OCI-LY7 (cell line): ENCODE measurements at places on chromosomes 2 and 18.
A peak's percentile ranks its signal among the peaks of the same experiment; 100 is the strongest.

DNA sequence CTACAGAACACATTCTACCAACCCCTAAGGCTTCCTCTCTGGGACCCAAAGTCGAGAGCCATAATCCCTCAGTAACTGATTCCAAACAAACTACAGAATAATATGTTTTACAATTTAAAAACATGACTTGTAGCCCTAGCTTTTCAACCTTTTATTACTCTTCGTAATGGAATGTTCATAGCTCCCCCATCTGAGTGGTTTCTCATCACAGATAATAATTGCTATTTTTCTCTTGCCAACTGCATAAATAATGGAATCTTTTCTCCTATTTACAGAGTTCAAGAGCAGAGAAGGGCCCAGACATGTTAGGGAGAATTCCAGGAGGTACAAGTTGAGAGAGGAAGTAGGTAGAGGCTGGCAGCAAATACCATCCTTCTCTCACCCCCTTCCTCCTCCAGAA, 59.9 kb upstream of the CERS6 start:
- no peak for DNase-seq

DNA sequence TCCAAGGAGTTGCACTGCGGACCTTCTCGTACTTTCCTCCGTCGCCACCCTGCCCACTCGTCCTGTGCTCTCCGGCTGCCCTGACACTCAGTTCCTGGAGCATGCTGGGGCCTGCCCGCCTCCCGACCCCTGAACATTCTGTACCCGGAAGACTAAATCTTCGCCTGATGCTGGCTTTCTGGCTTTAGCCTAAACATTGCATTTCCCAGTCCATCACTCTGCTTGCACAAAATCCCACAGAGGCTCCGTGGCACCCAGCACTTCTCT, 550 bp upstream of the SFXN5 start:
- peak; percentile 42 for DNase-seq

GRCh38 chr2:239399433-239399920, 1.3 kb downstream of the HDAC4 start:
- DNase-seq, result no peak

- no peak for DNase-seq
These were observed 41.6 kb downstream of the DHRS9 start for GRCh38 chr2:169110916-169111315.

DNA sequence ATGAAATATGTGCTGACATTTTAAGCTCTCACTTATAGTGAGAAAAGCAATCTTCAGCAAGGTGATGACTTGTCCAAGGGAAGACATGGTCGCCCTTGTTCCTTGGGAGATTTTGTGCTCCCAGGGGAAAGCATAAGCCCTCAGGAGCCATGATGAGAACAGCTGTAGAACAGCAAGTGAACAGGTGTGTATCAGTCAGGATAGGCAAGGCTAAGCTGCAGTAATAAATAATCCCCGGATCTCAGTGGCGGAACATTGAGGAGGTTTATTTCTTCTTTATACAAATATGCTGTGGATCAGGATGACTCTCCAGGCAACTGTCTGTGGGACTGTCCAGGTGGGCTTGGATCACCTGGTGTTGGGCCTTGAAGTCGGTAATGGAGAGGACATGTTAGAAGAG, 103.1 kb downstream of the MSH2 start:
- DNase-seq, result no peak

DNA sequence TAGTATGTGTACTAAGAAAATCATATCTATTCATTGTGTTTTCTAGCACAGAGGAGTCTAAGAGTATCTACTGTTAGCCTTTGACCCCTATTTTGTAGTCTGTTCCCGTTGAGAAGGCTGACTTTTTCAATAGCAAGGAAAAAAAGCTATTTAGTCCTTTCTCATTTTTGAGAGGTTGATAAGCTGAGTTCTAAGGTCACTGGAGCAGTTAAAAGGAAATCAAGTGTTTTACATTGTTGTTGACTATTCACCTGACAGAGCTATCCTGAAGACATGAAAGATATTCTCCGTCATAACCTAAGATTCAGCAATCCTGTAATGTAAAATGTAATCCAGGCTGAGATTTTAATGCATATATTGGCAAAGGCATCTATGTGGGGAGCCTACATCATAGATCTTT, 280.3 kb upstream of the NRP2 start:
- no peak for DNase-seq

GRCh38 chr2:171404719-171405118, 29.1 kb downstream of the METTL8 start:
- DNase-seq, result no peak

- no peak for DNase-seq
These were observed 389.8 kb downstream of the LNPK start for GRCh38 chr2:175612280-175612679.

- DNase-seq, result no peak
These were observed 48.2 kb downstream of the SDC1 start for GRCh38 chr2:20176760-20177159.

DNA sequence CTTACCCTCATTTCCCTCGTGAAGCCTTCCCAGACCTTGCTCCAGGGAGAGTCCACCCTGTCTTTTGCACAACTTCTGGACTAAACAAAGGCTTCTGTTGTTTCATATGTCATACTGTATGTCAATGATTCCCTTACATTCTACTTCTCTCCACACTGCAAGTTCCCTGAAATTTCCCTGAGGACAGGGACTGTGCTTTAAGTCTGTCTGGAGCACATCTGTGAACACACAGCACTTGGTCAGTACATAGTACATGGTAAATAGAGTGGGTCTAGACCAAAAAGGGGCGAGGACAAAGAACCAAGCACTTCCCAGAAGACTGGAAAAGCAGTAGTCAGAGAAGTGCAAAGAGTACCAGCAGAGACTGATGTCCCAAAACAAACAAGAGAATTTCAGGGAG, 23.7 kb upstream of the IMPA2 start:
- DNase-seq, result no peak

DNA sequence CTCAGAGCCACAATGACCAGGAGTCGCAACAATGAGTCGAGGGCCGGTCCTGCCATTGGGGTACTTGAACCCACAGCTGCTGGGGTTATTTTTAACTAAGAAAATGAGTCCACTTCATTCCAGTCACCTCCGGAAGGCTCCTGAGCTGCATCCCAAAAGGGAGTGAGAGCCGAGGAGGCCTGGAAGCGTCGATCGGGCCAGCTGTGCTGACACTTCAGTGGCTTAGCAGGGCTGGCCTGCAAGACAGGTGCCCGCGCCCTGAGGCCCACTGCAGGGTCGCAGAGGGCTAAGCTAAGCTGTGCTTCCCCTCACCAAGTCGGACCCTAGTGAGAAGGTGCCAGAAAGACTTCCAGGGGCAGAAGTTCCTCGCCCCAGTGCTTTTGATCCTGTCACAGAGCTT, 21.1 kb downstream of the TBC1D8 start:
- no peak for DNase-seq

DNA sequence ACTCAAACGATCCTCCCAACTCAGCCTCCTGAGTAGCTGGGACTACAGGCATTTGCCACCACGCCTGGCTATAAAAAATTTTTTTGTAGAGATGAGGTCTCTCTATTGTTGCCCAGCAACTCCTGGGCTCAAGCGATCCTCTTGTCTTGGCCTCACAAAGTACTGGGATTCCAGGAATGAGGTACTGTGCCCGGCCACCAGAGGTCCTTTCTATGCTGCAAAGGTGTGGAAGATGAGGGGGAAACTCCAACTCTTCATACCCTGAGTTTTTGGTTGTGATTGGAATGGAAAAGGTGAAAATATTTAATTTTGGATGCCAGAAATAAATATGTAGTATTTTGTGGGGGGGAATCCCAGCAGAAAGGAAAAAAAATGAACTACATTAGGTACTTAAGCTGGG, 36.0 kb downstream of the MRPL33 start:
- peak; percentile 3 for DNase-seq

- DNase-seq, result no peak
These were observed 476.7 kb downstream of the TXNL1 start for GRCh38 chr18:56161566-56162260.

- no peak for DNase-seq
These were observed 22.3 kb upstream of the VPS4B start for GRCh38 chr18:63444580-63444979.

DNA sequence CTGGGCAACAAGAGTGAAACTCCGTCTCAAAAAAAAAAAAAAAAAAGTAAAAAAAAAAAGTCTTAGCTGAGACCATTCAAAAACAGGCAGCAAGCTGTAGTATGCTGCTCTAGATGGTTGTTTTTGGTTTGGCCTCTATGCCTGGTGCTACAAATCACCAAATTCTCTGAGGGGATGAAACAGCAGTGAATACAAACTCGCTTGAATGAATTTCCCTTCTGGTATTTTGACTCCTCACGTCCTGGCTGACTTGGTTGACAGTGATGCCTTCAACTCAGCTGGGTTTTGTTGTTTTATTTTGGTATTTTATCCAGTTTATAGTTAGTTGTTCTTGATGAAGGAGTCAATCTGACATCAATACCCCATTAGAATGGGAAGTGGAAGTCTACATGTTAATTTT, 3.3 kb upstream of the TCF7L1 start:
- no peak for DNase-seq

GRCh38 chr2:191051825-191052778, 38.1 kb upstream of the STAT1 start:
- DNase-seq, result peak; percentile 61

- no peak for DNase-seq
These were observed 321.0 kb downstream of the RND3 start for GRCh38 chr2:150166313-150167051.

GRCh38 chr2:75379476-75380210, 180.3 kb upstream of the TACR1 start:
- DNase-seq, result no peak

GRCh38 chr2:768451-768850, 91.2 kb upstream of the TMEM18 start:
- DNase-seq, result no peak

GRCh38 chr2:85806358-85807118, 52.7 kb downstream of the ATOH8 start:
- DNase-seq, result no peak

GRCh38 chr2:223084873-223085272, 32.9 kb downstream of the KCNE4 start:
- DNase-seq, result no peak

DNA sequence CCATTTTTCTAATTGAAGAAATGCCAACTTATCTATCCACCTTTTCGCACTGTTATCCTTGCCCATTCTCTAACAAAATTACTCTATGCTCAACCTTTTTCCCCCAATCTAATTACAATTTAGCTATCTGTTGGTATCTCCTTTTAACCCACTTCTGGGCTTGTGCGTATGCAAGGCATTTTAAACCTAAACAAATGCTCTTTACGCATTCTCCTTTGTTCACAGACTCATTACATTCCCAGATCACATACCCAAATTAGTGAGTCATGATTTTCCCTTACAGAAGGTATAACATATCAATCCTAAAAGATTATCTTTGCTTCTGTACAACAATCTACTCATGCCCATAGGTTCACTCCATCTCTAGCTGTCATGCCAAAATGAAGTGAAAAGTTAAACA, 71.7 kb upstream of the LYPD1 start:
- DNase-seq, result no peak

- DNase-seq, result no peak
These were observed 10.7 kb downstream of the C2orf80 start for GRCh38 chr2:208179028-208179609.

- peak; percentile 56 for DNase-seq
These were observed 132.7 kb downstream of the TSN start for GRCh38 chr2:121888189-121888557.

GRCh38 chr2:18200771-18201170, 322.3 kb downstream of the KCNS3 start:
- no peak for DNase-seq

DNA sequence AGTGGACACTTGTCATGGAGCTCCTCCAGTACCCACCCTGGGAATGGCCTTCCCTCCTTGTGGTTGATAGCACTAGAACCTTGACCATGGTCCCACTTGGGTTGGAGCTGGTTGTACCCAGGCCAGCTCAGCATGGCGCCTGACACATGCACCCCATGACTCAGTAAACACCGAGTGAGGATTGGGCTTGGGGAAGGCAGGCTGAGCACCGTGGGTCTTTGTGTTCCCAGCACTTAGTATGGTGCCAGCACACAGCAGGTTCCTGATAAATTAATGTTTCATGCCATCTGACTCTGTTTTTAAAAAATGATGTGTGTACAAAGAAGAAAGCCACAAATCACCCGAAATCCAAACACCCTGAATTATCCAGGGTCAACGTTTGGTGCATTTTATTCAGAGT, 69.8 kb downstream of the CIB4 start:
- no peak for DNase-seq

DNA sequence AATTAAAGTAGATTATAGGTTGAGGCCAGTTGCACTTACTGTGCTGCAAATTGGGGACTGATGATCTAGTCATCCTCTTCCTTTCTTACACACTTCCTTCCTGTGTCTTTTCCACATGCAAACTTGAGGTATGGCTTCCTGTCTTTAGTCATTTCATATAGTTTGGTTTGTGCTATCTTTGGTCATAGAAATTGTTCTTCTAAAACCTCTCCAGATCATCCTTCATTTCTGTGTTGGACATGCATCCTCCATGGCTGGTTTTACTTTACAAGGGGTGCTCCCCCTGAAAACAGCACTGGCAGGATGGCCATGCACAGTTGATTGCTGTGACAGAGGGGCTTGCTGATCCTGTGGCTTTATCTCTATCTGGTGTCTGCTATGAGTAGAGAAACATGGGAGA, 36.5 kb downstream of the MGAT5 start:
- peak; percentile 59 for DNase-seq

- no peak for DNase-seq
These were observed 276.2 kb downstream of the PIK3C3 start for GRCh38 chr18:42231284-42231683.

DNA sequence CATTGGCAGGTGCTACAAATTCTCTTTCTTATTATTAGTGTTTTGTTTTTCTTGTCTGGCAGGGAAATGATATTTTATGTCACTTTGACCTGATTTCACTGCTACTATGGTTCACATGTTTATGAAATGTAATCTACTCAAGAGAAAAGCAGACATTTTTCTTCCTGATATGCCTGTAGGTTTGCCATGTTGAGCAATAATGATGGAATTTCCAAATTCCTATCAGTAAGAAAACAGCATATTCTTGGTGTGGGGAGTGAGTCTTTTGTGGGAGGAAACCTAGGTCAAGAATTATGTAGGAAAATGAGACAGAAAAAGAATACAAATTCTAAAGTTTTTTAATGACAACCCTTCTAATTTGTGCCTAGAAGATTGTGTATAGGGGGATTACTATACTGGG, 356.4 kb downstream of the SLC4A3 start:
- no peak for DNase-seq

GRCh38 chr2:12543978-12544558, 172.7 kb upstream of the TRIB2 start:
- DNase-seq, result no peak

GRCh38 chr2:26670931-26671460, 21.5 kb upstream of the KCNK3 start:
- no peak for DNase-seq

GRCh38 chr18:10792181-10792580, 266.4 kb downstream of the NAPG start:
- no peak for DNase-seq
